ENCODE measurements at places on chromosomes 3 and 15.

- no peak for DNase-seq
These were observed 117.8 kb downstream of the OXNAD1 start for GRCh38 chr3:16382845-16383244.

DNA sequence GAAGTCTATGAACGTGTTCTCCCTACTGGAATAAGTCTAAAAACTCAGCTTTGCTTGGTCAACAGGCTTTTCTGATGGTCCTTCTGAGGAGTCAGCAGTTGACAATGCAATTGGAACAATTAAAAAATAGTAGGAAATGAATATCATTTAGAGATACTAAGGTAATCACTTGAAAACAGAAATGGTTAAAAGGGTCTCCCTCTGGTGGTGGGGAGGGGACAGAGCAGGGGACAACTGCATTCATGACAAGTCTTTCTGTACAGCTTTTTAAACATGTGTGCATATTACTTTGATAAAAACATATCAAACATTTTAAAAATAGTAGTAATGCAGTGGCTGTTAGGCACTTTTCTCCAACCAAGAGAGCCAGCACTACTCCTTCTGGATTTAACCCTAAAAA lies 119.9 kb upstream of the FHIT start:
- DNase-seq = no peak

DNA sequence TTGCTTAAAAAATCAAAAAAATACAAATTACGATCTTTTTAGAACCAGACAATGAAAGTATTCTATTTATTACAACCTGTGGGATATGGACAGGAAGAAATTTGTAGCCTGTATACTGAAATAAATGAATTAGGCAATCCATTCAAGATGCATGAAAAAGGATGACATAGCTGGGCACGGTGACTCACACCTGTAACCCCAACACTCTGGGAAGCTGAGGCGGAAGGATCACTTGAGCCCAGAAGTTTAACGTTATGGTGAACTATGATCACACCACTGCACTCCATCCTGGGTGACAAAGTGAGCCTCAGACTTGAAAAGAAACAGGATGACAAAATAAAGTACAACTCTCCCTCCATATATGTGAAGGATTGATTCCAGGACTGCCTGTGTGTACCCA lies 74.1 kb downstream of the MSL2 start:
- DNase-seq = no peak

DNA sequence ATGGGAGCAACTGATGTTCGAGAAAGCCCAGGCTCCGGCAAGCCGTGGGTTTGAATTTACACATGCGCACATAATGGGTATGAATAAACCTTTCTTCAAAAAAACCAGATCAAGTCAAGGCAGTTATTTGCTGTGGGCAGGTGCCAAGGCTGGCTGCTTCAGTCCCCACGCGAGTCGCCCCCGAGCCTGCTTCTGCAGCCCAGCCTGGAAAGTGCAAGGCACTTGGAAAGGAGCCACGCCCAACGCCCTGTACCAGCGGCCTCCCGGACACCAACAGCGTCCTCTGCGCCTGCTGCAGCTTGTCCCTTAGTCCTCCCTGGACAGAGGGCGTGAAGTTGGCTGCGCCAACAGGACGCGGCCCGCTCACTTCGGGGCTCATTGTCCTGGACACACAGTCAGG lies 68.9 kb downstream of the KLF15 start:
- no peak for DNase-seq

DNA sequence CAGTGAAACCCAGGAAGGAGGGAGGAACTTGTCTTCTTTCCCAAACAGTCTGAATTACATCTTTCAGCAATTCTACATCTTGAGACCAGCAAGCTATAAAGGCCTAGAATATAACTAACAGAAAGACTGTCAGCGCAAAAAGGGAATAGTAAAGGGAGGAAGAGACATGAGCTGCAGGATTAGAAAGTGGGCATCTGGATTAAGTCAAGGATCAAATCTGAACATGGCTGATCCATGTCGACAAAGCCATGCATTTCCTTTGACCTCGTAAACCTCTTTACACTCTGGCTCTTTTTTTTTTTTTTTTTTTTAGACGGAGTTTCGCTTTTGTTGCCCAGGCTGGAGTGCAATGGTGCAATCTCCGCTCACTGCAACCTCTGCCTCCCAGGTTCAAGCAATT lies 35.4 kb upstream of the KCNMB3 start:
- DNase-seq = no peak

DNA sequence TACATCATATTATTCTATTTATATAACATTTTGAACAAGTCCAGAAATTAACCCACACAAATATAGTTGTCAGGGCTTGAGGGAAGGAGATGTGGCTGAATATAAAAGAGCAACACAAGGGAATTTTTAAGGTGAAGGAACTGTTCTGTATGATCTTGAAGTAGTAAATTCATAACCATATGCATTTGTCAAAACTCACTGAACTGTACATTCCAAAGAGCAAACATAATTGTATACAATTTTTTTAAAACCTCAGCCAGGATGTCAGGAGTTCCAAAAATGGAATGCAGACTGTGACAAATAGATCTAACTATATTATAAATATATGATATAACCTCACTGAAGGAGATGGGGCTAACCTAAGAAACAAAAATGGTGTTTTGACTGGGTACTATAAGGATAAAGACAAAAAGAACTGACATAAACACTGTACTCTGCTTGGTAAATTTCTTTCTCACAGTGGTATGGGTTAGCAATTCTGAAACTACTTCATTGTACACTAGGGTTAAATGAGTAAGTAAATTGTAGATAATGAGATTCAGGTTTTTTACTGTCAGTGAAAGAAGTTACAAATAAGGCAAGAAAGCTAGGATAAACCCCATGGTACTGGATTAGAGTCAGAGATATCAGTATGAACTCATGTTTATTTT lies 14.4 kb downstream of the GOLGB1 start:
- DNase-seq = no peak

DNA sequence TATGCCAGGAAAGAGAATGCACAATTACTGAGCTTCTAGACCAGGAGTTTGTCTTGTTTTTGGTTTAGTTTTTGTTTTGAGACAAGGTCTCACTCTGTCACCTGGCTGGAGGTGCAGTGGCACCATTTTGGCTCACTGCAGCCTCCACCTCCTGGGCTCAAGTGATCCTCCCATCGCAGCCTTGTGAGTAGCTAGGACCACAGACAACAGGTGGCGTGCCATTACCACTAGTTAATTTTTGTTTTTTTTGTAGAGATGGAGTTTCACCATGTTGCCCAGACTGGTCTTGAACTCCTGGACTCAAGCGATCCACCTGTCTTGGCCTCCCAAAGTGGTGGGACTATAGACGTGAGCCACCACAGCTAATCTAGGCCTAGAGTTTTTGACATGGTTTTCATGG lies 104.4 kb upstream of the CCDC54 start:
- no peak for DNase-seq

DNA sequence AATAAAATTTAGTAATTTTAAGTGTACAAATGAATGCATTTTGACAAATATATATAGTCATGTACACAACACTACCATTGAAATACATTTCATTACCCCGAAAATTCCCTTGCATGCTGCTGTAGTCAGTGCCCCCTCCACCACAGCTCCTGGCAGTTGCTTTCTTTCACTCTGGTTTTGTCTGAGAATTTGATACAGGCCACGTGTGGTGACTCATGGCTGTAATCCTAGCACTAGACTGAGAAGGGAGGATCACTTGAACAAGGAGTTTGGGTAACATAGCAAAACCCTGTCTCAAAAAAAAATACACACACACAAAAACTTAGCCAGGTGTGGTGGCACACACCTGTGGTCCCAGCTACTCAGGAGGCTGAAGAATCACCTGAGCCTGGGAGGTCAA lies 65.4 kb downstream of the TFRC start:
- DNase-seq = no peak

All from activated CD4-positive, alpha-beta T cell treated with anti-CD3 and anti-CD28 coated beads, Interleukin-2, amount 50 U/mL, for 4 hours (primary cell).